ENCODE measurements at places on chromosomes 7 and 10. TPM values are rescaled to one million over a fixed set of nuclear protein-coding genes. Genes with fewer than 3 reads are reported as not detected.

PDE1C gene
- not detected for total RNA-seq

ABCB4 gene
- not detected for total RNA-seq

ANKRD2 gene
- total RNA-seq: not detected

NPC1L1 gene
- not detected for total RNA-seq

OLAH gene
- total RNA-seq: 4.2 TPM

BMS1 gene
- 14.6 TPM for total RNA-seq

ERVW-1 gene
- total RNA-seq: not detected

TCERG1L gene
- 0.08 TPM for total RNA-seq

PIP gene
- total RNA-seq: not detected

TUBAL3 gene
- total RNA-seq: not detected

SPOCK2 gene
- 418 TPM for total RNA-seq

OR2F2 gene
- not detected for total RNA-seq

NRBF2 gene
- total RNA-seq: 26.8 TPM
